ENCODE measurements at places on chromosomes 11 and 22.

DNA sequence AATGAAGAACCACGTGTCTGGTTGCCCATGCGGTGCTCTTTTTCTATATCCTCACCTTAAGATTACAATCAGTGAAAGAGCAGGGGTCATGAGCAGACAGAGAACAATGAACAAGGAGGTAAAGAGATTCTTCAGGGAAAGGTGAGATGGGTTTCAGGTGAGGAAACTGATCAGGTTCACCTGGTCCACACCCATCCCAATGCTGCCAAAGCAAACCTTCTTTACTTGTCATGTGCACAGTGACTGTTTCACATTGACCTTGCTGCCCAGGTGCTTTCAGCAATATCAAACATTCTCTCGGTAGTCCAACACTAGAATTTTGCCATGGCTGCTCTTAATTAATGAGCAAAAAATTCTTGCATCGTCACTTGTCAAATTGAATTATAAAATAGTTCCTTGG lies 24.5 kb upstream of the OR9Q2 start:
- DNase-seq = no peak

DNA sequence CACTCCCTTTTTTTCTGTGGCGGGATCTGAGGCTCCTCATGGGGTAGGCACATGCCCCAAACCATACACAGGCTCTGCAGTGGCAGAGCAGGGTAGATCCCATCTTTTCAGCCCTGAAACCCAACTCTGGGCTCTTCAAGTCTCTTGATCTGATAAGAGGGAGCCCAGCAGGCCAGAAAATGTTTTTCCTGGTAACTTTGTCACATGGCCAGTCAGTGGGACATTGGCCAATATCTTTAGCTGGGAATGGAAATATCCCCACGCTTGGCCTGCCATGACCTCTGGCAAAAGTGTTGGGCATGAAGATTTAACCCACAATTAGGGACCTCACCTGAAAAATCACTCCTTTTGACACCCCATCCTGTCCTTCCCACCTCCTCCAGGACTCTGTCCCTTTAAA lies 8.1 kb downstream of the INPP5J start:
- DNase-seq = no peak

GRCh38 chr11:123547180-123547579 lies 107.2 kb downstream of the SCN3B start:
- DNase-seq = no peak

DNA sequence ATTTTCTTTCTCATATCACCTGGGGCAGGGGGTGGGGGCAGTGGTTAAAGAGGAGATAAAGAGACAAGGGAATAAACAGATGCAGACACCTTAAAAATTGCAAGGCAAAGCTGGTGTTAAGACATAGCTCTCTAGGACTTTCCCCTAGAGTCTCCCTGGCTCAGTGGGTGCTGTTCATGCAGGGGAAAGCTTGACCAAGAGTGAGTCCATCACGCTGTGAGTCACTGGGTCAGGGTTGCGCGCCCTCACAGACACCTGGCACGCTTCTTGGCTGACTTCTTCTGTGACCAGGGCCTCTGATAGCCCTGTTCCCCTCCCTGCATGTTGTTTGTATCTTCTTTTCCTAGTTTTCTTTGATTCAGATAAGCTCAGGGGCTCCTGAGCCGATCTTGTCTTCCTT lies 31.9 kb downstream of the COMMD9 start:
- no peak for DNase-seq

DNA sequence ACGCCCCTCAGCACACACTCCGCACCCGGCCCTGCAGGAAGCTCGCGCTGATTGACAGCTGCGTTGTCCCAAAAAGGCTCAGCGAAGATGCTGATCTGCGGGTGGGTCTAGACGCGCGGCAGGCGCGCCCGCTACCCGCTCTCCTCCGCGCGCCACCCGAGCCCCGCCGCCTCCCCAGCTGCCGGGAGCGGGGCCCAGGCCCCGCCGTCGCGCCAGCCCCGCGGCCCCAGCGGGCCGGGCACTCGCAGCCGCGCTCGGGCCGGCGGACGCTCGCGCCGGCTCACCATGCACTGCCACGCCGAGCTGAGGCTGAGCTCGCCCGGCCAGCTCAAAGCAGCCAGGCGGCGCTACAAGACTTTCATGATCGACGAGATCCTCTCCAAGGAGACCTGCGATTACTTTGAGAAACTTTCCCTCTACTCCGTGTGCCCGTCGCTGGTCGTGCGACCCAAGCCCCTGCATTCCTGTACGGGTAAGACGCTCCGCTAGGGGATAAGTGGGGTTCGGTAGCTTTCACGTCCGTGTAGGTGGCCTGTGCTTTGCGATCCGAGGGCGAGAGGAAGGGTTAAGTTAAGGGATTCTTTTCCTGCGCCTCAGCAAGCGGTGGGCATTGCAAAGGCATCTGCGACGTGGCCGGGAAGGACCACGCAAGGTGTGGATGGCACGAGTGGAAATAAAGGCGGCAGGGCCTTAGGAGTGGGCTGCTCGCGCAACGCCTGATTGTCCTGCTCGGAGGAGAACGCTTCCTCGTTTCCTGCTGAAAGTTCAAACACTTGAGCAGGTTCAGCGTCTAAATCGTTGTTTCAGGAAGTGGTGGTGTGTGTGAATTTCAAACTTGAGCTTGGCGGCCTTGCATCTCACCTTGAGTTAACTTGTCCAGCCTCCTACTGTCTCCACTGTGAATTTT lies at the start of gene BARX2:
Gene BARX2 (plus strand): TSS at position 98 of the 907 bp plus-strand sequence. CDS start 188 bp downstream, at position 286.
- DNase-seq = no peak

DNA sequence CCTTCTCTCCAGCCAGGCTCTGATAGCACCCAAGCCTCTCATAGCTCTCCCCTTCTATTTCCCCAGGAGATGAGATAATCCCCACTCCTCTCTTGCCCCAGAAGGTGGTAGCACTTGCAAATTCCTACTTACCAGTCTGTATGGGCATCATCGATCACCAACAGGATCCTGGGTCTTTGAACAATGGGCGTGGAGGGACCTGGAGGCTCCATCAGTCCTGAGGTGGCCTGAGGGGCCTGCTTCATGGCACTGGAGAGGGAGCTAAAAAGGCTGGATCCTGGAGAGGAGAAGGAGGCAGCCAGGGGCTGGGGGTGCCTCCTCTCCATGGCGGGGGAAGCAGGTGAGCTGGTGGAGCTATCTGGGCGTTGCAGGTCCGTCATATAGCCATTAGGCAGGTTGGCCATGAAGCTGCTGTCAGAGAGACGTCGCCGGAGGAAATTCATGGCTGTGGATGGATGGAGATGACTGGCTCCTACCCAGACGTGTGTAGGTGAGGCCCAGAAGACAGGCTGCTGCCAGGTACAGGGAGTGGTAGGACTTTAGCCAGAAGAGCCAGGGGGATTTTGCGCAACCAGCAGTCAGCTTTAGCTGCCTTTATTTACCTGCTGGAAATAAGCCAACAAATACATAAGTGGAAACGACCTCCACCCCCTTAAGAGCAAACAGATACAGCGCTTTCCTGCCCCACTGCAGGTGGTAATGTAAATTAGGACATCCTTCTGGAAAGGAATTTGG lies 51.8 kb downstream of the SYN3 start:
- DNase-seq = no peak

DNA sequence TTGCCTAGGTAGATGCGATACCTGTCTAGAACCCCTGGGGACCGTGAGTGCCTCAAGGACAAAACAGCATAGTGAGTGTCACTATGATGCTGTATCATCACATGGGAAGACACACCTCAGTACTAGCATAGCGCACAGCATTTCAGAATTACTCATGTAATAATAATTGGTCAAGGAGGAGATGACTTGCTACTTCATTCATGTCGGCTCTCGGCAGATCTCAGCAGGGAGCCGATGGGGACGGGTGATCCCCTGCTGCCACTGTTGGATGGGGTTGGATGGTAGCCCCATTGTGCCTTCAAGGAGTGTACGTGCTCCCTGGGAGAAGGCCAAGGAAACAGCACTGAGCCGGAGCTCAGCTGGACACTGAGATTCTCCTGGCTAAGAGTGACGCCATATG lies 186.9 kb downstream of the EFCAB6 start:
- DNase-seq = no peak

DNA sequence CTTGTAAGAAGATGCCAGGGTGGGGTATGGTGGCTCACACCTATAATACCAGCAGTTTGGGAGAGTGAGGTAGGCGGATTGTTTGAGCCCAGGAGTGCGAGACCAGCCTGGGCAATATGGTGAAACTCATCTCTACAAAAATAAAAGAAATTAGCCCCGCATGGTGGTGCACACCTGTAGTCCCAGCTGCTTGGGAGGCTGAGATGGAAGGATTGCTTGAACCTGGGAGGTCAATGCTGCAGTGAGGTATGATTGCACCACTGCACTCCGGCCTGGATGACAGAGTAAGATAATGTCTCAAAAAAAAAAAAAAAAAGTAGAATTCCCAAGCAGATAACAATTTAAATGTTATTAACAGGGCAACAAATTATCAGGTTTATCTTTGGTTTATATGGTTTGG lies 20.2 kb downstream of the ACER3 start:
- no peak for DNase-seq

GRCh38 chr11:102489186-102490145 lies 36.9 kb upstream of the TMEM123 start:
- DNase-seq = no peak

- no peak for DNase-seq
Measured at GRCh38 chr11:110948112-110948511, 235.9 kb upstream of the ARHGAP20 start.

DNA sequence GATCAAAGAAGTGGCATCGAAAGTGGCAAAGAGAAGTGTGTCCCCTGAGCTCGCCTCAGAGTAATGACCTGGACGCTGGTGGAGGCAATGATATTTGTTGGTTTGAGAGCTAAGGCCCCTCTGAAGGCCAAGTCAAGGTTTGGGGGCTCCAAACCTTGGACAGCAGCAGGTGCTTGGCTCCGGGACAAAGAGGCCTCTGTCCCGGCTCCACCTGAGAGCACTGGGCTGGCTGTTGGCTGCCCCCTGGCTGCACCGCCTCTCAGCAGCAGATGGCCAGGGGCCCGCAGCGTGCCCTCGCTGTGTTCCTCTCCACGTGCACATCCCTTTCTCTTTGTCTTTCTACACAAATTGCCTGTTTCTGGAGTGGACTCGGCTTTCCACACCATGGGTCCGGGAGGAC lies 301.3 kb downstream of the NTM start:
- no peak for DNase-seq

- DNase-seq = no peak
Measured at GRCh38 chr22:43129426-43130425, 13.5 kb downstream of the MCAT start.

GRCh38 chr22:30129636-30130035 lies 49.4 kb downstream of the HORMAD2 start:
- DNase-seq = no peak

DNA sequence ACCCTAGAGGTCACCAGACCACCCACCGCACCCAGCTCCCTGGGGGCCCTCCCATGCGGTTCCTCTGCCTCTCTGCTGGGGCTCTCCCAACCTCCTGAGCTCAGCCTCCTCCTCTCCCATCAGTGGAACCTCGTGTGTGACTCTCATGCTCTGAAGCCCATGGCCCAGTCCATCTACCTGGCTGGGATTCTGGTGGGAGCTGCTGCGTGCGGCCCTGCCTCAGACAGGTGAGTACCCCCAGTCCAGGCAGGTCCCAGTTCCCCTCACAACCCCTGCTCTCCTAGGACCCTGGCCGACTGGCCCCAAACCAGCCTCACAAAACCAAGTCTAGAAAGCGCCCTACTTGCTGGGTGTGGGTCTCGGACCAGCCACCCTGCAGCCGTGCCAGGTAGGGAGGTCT lies 1.6 kb downstream of the SLC22A12 start:
- no peak for DNase-seq

GRCh38 chr11:83284501-83285150 lies 1.5 kb downstream of the CCDC90B start:
- DNase-seq = no peak

GRCh38 chr22:32682990-32683389 lies 118.5 kb upstream of the TIMP3 start:
- DNase-seq = no peak

GRCh38 chr11:115266066-115266639 lies 238.1 kb downstream of the CADM1 start:
- no peak for DNase-seq

- DNase-seq = no peak
Measured at GRCh38 chr11:35951680-35952079, 7.8 kb downstream of the LDLRAD3 start.

- no peak for DNase-seq
Measured at GRCh38 chr22:33405194-33405593, 347.0 kb upstream of the SYN3 start.

GRCh38 chr11:41868606-41869005 lies 409.2 kb upstream of the LRRC4C start:
- DNase-seq = no peak

- no peak for DNase-seq
Measured at GRCh38 chr11:125451400-125452124, 44.5 kb downstream of the FEZ1 start.

DNA sequence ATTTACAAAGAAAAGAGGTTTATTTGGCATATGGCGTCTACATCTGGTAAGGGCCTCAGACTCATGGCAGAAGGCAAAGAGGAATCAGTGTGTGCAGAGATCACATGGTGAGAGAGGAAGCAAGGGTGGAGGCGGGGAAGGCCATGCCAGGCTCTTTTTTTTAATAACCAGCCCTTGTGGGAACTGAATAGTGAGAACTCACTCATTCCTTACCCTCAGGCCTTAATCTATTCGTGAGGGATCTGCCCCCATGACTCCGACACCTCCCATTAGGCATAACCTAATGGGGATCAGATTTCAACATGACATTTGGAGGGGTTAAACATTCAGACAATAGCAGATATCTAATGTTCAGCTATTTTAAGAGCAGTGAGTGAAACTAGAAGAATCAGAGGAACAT lies 55.7 kb downstream of the ATM start:
- DNase-seq = no peak

- DNase-seq = no peak
Measured at GRCh38 chr11:43845816-43846215, 34.8 kb upstream of the ALKBH3 start.

DNA sequence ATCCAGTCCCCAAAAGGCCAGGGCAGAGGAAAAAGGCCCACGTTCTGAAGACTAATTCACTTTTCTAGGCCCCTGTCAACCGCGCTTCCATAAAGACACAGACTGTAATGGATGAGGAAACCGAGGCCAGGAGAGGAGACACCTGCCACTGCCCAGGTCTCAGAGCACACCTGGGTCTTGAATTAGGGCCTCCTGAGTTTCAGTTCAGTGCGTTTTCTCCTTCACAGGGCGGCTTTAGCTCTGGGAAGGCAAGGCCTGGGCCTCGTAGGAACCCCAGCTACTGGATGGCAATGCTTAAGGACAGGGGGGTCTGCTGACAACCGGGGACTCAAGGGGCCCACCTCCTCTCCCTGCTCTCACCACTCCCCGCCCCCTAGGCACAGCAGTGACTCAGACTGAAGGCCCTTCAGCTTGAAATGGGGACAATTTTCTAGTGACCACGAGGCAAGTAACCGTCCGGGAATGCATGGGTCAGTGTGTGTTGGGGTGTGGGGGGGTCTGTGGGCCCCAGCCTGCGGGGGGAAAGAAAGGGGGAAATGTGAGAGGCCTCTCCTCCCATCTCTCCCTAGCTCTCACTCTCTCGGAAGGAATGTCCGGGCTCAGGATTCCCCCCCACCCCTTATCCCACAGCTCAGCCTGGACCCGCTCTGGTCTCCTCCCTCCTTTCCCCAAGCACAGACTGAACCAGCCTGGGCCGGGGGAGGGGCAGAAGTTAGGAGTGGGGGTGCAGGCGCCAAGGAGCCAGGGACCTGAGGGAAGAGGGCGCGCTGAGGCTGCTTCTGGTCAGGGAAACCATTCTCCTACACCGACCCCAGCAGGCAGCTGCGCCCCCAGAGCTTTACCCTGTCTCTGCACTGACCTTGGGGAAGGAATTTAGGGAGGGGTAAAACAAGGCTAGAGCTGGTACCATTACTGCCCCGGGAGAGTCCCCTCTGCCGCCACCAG lies 17.2 kb downstream of the CREB3L1 start:
- no peak for DNase-seq
